ENCODE measurements at places on chromosomes 4 and X. TPM values are rescaled to one million over a fixed set of nuclear protein-coding genes. Genes with fewer than 3 reads are reported as not detected.

- DNase-seq, result no peak
Measured at GRCh38 chrX:83508526-83509253, 600 bp downstream of the POU3F4 start.

GRCh38 chr4:109735566-109736365 lies 5.9 kb upstream of the PLA2G12A start:
- DNase-seq, result no peak

Gene LANCL3
- 0.29 TPM for total RNA-seq

DNA sequence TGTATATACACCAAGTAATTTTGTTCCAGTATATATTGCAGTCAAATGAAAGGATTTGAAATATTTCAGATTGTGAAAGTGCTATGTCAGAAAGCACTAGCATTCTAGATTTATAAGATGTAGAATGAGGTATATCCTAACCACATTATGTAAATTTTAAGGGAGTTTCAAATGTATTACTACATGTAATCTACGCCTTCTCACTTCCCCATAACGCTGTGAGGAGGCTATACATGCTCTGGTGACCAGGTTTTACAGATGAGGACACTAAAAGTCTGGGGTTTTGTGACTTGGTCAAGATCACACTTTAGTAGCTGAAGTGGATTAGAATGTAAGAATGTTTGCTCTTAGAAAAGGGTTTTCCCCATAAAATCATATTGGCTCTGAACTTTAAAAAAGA lies 8.1 kb downstream of the ENPEP start:
- no peak for DNase-seq

- DNase-seq, result no peak
Measured at GRCh38 chr4:7871356-7871755, 68.3 kb downstream of the AFAP1 start.

- DNase-seq, result no peak
Measured at GRCh38 chrX:2828344-2828958, at the start of gene GYG2. GYG2 (plus strand) TSS chrX:2828930; CDS start chrX:2830189, 1,259 bp downstream.

Gene DMD
- not detected for total RNA-seq

DNA sequence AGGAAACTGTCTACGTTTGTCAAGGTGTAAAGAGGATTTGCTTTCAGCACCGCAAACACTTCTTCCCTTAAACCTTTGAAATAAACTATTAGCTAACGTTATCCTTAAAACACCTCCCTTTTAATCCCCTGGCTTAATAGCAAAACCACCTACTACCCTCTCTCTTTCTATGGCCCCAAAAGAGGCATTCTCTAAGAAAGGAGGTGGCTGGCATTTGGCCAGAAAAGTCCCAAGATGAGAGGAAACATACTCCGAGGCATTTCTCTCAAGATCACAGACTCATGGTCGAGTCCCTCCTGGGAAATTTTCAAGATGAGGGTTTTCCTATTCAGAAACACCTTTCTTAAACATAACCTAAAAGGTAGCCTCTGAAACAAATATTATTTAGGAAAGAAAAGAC lies 60.6 kb upstream of the VCX3B start:
- DNase-seq, result no peak

- DNase-seq, result no peak
Measured at GRCh38 chr4:83062739-83063138, 27.8 kb downstream of the COPS4 start.

Gene EGF
- not detected for total RNA-seq

- DNase-seq, result no peak
Measured at GRCh38 chr4:43765514-43765913, 683.1 kb downstream of the KCTD8 start.

Gene ZNF157
- total RNA-seq, result 0.32 TPM

Gene TMSB15A
- 0.50 TPM for total RNA-seq

DNA sequence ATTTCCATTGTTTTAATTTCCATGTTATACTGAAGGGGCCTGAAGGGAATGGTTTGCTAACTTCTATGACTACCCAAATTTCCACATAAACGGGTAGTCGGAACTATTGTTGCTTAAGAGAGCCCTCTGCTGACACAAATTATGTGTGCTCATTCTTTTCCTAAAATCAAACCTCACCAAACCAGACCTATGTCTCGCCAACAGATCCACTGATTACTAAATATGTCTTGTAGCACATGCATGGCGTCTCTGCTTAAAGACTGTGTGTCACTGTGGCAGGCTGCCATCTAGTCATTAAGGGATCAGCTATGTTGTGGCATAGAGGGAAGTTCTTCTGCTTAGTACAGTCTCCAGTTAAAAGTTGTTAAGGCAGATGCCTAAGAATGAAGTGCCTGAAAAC lies 25.1 kb downstream of the PIR start:
- no peak for DNase-seq

DNA sequence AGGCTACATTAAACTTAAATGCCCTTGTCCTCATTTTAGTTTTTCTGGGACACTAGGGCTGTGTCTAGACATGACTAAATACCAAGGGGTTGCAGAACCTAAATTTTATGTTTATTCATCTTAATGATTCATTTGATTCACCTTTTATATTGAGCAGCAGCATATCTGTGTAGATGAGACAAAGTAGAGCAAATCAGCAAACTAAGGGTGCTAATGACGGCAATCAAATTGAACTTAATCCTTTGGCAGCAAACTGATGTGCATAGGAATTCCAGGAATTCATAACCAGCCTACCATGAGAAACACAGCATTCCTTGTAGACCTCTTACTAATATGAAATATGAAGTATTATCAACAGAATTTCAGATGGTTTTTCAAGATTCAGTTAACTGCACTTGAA lies 25.1 kb downstream of the EPHA5 start:
- no peak for DNase-seq

- no peak for DNase-seq
Measured at GRCh38 chr4:148405161-148405893, 36.9 kb downstream of the NR3C2 start.

GRCh38 chr4:40473578-40474388 lies 138.7 kb downstream of the CHRNA9 start:
- DNase-seq, result no peak

Gene PTTG2
- total RNA-seq, result 1.8 TPM

DNA sequence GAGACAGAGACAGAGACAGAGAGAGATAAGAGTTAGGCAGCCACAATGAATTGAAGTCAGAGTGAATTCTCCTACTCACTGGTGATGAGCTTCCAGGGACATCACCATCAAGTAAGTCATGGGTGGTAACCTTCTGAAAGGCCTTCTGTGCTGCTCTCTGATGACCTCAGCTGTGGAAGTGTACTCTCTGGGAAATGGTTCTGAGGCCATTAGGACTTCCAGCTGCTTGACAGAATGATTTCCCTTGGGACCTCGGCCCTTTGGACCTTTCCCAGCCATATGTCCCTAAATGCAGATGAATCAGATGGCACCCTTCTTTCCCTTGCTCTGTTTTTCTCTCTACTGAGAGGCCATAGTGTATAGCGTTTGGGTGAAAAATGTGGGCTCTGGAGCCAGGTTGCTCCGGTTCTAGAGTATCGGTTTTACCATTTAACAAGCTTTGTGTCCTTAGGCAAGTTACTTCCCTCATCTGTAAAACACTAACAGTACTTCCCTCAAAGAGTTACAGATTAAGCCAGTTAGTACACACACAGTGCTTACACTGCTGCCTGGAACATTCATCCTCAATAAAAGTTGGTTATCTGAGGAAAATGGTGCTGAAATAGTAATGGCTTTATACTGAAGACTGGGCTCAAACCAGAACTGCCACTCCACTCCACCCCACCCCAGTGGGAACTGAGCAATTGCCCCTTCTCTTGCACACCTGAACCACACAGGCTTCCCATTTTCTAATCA lies 7.6 kb downstream of the SEPTIN11 start:
- DNase-seq, result no peak

DNA sequence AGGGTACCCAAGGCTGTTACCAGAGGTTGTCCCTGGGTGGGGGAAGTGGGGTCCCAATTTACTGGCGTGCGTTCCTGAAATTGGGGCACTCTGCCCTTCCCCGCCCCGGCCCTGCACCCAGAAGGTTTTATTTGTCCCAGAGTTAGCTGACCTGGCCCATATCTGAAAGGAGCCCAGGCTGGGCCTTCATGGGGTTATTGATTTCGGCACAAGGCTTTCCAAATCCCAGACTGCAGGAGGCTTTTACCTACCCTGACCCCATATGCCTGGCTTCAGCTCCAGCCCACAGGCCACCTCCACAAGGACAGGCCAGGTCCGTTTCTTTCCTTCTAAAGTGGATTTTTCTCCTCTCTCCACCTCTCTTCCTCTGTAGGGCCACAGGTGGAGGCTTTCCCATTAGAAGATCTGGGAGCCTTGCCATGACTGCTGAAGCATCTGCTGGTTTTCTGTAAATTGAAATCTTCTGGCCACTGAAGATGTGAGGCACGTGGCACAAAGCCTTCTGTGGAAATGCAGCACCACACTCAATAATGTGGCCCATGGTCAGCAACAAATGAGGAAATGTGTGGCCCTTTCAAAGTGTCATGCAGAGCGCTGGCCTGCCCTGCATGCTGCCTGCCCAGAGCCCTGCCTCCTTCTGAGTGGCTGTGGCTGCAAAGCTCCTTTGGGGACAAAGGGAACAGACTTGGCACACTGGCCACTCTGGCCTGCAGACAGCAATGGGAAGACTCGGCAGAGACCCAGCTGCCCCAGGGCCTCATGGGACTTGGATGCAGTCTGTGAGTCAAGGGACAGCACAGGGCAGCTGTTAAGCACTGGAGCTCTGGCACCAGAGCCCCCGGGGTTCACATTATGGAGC lies 43.1 kb upstream of the MTM1 start:
- no peak for DNase-seq

GRCh38 chr4:112185334-112185733 lies 40.1 kb downstream of the FAM241A start:
- DNase-seq, result no peak

Data from activated CD8-positive, alpha-beta T cell treated with anti-CD3 and anti-CD28 coated beads, Interleukin-2, amount 10 ng/mL, durations not matched to agents 7 days and 5 days (primary cell).